ENCODE measurements at places on chromosomes 2 and 18.
A peak's percentile ranks its signal among the peaks of the same experiment; 100 is the strongest.

DNA sequence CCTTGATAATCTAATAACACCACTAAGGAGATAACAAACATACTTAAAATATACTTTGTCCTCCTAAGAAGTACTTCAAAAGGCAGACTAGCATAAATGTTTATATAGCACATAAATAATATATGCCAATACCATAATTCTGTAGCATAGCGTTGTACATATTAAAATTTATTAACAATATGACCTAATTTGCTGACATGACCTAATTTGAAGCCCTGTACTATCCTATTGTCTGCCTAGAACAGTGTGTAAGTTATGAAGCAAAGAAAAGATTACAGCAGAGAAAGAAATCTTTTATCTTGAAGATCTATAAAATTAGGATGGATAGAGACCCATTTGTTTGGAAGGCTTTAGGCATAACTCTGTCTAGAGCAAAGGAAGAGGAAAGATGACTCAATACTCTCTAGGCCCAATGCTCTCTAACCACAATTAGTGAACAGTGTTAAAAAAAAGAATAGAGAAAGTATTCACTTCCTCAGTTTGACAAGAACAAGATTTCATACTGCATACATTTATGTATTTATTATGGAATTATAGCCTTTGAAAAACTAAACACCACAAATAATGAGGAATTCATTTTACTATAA lies 231.3 kb downstream of the ZRANB3 start:
- DNase-seq, result no peak

DNA sequence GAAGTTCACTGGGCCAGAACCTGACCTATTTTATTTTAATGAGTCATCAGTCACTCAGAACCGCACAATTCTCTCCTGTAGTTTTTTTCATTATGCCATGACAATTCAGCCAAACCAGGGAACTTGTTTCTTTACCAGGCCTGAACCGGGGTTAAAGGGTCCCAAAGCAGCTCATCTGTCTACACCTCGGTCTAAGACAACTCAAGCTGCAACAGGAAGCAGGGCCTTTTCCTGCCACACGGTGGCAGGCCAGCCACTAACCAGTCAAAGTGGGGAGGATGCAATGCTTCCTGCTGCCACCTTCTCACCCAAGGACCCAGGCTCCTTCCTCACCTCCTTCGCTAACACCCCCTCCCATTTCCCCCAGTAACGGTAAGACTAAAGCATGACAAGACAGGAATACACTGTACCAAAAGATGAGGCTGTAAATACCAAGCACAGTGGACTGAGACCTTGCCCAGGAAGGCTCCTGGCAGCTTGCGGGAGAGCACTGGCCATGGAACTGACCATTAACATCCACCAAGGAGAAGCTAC lies 56.7 kb upstream of the ACKR3 start:
- peak; percentile 20 for DNase-seq

DNA sequence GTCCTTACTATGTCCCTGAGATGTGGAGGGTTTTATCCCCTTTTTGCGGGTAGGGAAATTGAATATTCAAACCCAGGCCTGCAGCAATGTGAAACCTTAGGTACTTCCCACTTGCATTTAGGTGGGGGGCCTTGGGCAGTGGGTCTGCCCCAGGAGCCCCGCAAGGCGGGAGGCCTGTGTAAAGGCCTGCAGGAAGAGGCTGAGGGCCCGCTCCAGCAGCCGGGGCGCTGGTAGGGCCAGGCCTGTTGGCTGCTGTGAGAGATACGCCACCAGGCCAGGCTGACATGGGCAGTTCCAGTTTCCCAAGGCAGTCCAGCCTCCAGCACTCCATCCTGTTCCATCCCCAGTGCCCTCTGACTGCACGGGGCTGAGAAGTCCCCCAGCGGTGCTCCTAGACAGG lies 64.2 kb downstream of the GBX2 start:
- no peak for DNase-seq

- no peak for DNase-seq
Measured at GRCh38 chr2:180050246-180050645, 43.1 kb upstream of the CWC22 start.

DNA sequence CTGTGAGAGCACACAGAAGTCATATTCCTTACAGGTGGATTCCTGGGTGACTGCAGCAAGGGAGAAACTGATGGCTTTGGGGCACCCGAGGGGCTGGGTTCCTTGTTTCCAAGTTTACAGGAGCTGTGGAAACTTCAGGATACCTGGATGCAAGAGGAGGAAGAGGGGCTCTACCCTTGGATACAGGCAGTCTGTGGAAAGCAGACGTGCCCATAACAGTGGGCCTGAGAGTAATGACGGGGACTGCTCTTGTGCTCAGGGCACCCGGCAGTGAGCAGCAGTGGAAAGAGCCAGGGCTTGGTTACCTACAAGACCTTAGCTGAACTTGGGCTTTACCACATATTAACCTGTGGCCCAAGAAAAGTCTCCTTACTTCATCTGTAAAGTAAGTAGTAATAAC lies 102.2 kb upstream of the TGFA start:
- no peak for DNase-seq

DNA sequence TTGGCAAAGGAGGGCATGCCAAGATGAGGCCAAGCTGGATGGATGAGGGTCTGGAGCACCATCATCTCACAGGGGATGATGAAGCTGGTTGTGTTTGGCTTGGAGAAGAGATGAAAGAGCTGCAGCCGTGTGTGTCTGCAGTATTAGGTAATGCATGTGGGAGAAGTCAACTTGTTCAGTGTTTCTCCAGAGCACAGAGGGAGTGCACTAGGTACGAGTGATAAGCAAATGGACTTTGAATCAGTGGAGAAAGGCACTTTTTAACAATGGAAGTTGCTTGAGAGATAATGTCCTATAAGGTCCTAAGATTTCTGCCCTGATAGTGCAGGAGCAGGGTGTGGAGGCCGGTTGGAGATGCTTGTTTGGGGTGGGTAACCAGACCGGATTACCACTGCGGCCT lies 36.0 kb downstream of the SLC14A2 start:
- no peak for DNase-seq

DNA sequence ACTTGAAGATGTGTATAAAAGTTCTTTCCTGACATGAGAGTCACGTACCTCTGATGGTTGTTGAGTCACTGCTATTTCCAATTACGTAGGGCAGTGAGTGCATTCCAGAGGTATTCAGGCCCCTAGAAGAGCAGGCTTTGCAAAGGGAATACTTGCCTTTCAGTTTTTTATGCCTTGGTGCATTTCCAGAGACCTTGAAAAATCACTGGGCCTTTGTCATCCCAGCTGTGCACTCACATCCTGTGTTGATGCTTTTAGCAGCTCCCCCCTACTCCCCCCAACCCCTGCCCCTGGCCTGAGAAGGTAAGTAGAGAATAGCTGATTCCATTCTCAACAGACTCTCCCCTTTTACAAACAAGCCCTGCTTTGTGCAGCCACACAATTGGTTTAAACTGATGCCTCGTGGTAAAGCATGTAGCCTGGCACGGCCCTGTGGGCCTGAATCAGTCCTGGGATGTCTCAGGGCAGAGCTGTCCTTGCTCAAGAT lies 174.2 kb downstream of the PRPF40A start:
- DNase-seq, result peak; percentile 66

DNA sequence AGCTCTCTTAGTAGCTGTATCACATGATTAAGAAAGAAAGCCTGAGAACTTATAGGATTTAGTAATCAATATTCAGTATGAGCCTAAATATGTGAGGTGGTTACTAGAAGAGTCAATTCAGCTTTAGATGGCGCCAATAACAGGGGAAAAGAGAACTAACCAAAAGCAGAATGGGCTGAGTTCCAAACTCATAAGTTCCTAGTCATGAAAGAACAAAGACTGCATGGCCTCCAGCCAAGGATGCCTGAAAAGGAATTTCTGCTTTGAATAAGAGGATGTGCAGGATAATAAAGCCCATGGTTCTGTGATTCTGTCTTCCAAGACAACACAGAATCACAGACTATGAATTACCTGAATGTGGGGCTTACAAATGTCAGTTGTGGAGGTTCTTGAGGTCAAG lies 196.5 kb downstream of the SATB2 start:
- DNase-seq, result no peak

- no peak for DNase-seq
Measured at GRCh38 chr2:180061085-180061484, 54.0 kb upstream of the CWC22 start.

GRCh38 chr18:48902023-48902855 lies 48.5 kb downstream of the SMAD7 start:
- DNase-seq, result no peak

- no peak for DNase-seq
Measured at GRCh38 chr2:11629851-11630250, 40.1 kb downstream of the NTSR2 start.

DNA sequence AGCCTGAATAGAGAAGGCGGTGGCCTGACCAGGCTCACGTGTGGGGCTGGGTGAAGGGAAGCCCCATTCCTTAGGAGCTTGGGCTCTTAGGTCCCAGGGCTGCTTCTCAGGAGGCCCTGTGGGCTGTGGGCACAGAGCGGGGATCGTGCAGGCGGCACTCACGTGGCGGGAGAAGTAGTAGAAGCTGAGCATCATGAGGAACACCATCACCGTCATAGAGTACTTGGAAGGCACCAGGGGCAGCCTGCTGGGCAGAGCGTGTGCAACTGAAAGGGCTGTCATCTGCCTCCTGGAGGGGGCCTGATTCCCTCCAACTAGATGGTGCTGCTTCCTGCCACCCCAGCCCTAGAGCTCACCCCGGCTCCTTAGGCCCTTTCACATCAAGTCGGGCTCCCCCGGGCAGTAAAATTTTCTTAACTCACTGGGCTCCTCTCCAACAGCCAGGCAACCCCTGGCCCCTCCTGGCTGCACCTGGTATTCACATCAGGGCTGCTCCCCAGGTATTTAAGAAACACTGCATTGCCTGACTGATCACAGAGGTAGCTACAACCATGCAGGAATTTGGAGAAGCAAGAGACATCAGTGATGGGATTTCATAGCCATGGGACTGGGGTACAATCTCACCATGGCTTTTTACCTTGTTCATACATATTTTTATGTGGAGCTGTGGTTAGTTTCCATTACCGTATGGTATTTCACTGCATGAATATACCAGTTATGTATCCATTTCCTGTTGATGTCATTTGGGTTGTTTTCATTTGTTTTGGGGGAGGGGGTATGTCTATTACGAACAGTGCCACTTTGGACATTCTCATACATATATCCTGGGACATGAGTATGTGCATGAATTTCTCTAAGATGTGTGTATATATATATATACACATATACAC lies 32.9 kb downstream of the CENPO start:
- DNase-seq, result no peak

DNA sequence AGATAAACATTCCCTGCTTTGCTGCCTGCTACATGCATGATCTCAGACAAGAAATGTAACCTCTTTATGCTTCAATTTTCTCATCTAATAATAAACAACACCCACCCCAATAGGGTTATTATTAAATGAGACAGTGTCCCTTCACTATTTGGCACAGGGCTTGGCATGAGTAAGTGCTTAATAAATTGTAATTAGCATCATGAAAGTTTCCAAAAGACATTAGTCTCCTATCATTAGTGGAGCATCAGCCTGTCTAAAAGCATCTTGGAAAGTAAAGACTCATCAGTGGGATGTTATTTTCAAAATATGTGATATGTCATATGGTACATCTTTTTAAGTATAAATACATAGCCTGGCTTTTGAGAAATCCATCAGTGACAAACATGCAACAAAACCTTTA lies 275.0 kb downstream of the ZEB2 start:
- no peak for DNase-seq

DNA sequence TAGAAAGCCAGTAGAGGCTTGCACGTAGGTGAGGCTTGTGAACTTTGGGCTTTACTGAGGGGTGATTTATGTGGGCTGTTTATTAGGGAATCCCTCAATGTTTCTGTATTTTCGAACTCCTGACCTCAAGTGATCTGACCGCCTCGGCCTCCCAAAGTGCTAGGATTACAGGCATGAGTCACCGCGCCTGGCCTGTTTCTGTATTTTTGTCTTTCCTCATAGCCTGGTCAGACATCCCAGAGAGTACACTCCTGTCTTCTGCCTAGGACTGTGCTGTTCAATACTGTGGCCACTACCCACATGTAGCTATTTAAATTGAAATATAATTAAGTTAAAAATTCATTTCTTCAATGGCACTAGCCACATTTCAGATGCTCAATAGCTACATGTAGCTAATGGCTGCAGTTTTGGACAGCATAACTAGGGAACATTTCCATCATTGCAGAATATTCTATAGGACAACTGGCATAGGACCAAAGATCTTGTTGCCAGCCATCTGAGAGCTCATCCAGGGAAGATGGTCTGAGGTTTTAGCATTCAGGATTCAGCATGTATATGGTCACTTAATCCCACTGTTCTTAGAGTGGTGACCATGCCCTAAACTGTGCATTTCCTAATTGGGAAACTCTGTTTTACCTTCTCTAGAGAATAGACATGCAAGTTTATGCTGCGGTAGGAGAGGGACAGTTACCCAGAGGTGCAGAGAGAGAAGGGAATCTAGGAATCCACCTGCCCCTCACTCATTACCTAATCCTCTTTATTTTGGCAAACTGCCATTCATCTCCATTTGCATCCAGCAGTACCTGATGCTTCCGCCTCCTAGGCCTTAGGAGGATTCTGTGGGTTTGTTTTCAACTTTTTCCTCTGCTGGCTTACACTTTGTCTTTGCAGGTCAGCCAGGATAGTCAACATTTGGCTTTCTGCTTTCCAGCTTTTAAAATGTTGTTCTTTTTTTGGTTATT lies 64.4 kb downstream of the LCLAT1 start:
- no peak for DNase-seq

GRCh38 chr18:963276-963675 lies 58.6 kb downstream of the ADCYAP1 start:
- no peak for DNase-seq

- DNase-seq, result no peak
Measured at GRCh38 chr2:47945046-47945781, 38.9 kb upstream of the FBXO11 start.

DNA sequence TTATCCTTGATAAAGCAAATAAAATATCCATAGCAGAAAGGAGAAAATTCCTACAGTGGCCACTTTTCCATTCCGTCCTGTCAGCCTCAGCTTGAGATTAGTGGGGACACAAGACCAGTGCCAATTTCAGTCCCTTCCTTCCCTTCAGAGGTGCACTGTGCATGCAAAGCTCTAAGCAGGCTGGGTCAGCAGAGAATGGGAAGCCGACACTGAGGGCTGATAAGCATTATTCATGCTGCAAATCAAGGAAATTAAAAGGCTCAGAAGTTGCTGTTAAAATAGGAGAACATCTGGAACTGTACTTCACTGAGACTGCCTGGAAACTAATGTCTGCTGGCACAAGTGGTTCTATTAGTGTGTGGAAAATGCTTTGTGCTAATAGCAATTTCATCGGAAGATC lies 534.3 kb downstream of the ADCYAP1 start:
- DNase-seq, result no peak

DNA sequence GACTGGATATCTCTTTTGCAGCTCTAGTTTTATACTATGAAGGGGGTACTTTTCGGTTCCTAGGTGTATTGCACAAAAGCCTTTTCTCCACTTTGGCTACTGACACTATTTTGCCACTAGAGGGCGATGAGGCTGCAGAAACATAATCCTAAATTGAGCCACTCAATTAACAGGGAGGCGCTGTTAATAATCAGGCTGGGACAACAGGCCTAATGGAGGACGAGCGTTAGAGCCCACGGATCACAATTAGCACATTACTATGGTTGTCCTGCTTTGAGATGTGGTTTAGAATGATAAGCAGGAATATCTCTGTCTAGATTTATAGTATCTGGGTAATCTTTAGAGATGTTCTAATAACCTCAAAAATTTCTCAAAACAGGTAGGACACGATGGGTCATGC lies 62.2 kb upstream of the PMAIP1 start:
- no peak for DNase-seq
